Stimulated activated CD4-positive, alpha-beta T cell treated with anti-CD3 and anti-CD28 coated beads, Interleukin-4, amount 100 ng/mL, for 1 hour (primary cell): ENCODE measurements at places on chromosomes 7 and 10.

DNA sequence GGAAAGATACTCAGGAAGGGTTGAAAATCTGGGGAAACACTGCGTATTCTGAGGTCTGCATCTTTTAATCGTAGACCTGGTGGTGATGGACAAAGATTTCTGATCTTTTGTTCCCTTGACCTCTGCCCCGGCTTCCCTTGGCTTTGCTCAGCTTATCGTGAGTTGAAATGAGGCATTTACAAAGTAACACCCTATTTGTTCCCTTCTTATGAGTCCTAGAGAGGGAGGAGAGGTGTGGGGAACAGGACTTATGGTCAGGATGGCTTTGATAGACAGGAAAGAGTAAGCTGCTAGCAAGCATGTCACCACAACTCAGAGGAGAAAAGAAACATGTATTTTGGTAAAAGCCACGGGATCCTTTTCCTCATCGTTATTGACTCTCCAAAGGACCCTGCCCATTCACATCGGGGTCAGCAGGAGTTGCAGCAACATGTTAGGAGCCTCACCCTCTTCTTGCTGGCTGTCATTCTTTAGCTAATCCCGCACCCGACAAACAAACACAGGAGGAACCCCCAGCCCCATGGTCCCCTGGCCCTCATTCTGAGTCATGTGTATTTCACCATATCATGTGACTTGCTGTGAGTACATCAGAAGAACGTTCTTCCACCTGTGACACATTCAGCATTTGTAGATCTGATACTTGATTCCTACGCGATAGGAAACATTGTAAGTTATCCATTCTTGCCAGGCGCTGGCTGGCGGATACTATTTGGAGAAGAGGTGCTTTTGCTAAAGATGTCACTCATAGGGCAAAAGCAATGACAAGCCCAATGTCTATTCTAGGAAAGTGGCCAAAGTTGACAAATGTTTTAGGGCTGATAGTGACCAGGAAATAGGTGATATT is 170.1 kb downstream of the RTKN2 start:
- no peak for DNase-seq

DNA sequence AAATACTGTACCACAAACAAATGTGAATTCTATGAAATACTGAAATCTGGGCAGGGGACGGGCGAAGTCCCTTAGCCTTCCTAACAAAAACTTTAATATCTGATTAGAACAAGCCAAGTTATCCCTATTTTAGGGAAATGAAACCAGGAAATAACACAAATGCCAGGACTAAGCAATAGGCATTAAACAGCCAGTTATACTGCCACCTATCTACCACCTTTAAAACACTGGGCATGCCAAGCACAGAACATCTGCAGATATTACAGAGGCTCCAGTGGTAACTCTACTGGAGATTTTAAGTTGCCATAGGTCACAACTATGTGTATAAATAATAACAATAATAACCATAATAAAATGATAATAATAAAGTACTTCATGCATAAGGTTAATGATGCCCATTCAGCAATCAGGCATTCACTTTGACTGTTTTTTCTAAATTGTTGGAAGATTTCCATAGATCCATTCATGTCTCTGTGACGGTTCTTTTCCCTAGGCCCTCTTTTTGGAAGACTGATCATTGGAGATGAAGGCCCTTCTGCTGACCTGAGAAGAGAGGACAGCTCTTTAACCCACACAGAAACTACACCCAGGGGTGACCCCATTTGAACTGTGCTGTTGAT is 195.7 kb downstream of the CACNA2D1 start:
- no peak for DNase-seq

GRCh38 chr7:79782256-79782655 is 328.8 kb upstream of the MAGI2 start:
- DNase-seq = no peak

DNA sequence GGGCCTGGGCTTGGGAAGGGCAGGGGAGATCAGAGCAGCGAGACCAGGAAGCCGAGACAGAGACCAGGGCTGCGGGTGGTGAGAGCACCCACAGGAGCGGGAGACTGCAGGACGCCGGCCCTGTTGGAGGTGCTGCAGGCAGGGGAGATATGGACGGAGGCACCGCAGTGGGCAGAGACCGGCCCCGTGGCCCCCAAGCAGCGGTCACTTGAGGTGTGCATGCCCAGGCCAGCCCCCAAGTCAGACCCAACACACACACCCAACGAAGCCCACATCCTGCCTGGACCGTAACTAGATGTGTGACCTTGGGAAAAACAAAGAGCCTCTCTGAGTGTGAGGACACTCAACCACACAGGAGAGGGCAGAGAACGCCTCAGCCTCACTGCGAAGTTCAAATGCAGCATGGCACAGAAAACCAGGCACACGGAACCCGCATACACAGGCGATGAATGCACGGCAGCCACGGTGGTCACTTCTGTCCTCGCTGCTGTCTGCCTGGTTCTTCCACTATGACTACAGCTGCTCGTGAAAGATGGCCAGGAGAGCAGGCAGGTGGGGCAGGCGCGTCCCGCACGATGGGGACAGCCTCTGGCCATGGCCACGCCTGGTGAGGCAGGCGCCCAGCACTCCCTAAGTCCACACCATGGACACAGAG is 214.7 kb downstream of the MAD1L1 start:
- peak; percentile 1 for DNase-seq

GRCh38 chr10:67784474-67784873 is 53.5 kb downstream of the DNAJC12 start:
- DNase-seq = no peak
